CD4-positive, alpha-beta memory T cell (primary cell): ENCODE measurements at places on chromosomes 16 and 17.

DNA sequence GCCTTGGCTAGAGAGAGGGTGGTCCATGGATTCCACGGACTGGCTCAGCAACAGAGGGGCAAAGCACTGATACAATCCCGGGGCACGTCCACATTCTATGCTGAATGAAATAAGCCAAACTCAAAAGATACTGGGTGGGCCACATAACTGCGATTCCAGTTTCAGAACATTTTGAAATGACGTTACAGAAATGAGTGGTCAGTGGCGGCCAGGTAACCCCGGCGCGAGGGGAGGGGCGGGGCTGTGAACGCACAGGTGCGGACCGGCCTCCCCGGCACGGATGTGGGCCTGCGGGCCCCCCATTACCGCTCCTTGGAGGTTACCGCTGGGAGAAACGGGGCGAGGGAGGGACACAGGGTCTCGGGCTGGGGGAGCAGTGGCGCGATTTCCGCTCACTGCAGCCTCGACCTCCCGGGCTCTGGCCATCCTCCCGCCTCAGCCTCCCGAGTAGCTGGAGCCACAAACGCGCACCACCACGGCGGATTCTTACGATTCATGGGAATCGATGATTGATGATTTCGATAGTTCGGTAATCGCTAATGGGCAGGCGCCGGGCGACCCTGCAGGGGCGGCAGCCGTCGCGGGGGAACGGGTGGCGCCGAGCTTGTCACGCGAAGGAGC is 559 bp downstream of the MVD start:
- H3K27me3 ChIP-seq, result no peaks in the 10 kb centered on the region
- H3K27ac ChIP-seq, result peak overlapping the region; percentile 83
- DNase-seq, result no peak
- no peaks in the 10 kb centered on the region for H3K36me3 ChIP-seq

DNA sequence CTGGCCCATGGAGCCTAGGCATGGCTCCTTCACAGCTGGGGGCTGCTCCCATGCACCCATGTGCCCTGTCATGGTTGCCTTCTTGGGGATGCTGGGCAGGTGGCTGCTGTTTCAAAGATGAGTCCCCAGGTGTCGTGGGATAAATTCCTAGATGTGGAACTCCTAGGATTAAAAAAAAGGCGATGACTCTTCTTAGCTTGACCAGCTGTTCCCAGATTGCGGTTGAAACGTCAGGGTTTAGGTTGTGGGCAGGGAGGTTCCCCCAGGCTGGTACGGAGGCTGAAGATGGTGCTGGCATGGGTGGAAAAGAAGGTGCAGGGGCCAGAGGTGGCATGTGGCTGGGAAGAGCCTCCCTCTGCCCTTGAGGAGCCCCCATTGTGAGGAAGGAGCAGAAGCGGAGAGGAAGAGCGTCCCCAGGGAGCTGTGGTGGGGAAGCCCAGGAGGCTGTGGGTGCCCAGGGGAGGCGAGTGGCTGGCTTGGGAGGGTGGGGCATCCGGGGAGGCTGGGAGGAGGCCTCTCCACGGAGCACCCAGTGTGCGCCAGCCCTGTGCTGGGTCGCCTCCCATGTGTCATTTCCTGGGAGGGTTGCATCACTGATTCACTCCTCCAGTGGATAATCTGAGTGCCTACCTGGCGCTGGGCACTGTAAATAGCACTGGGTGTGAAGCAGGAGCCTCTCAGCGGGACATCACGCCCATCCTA is 7.5 kb upstream of the KCNJ12 start:
- no peaks in the 10 kb centered on the region for H3K27me3 ChIP-seq
- no peaks in the 10 kb centered on the region for H3K36me3 ChIP-seq
- no peaks in the 10 kb centered on the region for H3K4me1 ChIP-seq
- no peak overlapping the region for H3K4me3 ChIP-seq
- H3K27ac ChIP-seq, result no peak overlapping the region

DNA sequence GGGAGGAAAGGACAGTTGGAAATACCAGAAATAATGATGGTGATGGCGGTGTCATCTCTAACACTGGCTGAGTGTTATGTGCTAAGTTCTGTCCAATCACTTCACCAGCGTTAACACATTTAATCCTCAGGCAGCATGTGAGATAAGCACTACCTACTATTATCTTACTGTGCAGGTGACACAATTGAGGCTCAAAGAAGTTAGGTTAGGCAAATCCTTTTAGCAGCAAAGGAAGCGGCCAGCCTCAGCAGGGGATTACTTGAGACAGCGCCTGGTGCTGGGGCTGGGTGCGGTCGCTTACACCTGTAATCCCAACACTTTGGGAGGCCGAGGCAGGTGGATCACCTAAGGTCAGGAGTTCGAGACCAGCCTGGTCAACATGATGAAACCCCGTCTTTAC is 18.7 kb upstream of the DHX8 start:
- H3K4me3 ChIP-seq, result no peak overlapping the region
- DNase-seq, result no peak
- no peaks in the 10 kb centered on the region for H3K27me3 ChIP-seq
- no peaks in the 10 kb centered on the region for H3K4me1 ChIP-seq
- no peaks in the 10 kb centered on the region for H3K36me3 ChIP-seq
- no peak overlapping the region for H3K27ac ChIP-seq

- DNase-seq, result no peak
- no peak overlapping the region for H3K27ac ChIP-seq
- no peak overlapping the region for H3K4me3 ChIP-seq
- H3K36me3 ChIP-seq, result peaks cover 43% of the 10 kb centered on the region
- H3K4me1 ChIP-seq, result no peaks in the 10 kb centered on the region
Measured at GRCh38 chr16:3389663-3390338, 11.0 kb downstream of the ZSCAN32 start.

GRCh38 chr17:16446338-16446983 is 31.1 kb downstream of the TRPV2 start:
- no peak overlapping the region for H3K27ac ChIP-seq
- H3K4me1 ChIP-seq, result peaks cover 18% of the 10 kb centered on the region
- H3K27me3 ChIP-seq, result no peaks in the 10 kb centered on the region
- H3K36me3 ChIP-seq, result peaks cover 24% of the 10 kb centered on the region

- no peaks in the 10 kb centered on the region for H3K36me3 ChIP-seq
- H3K27me3 ChIP-seq, result peaks cover 5% of the 10 kb centered on the region
- H3K27ac ChIP-seq, result no peak overlapping the region
- no peak overlapping the region for H3K4me3 ChIP-seq
Measured at GRCh38 chr16:70689035-70689969, 3.4 kb upstream of the MTSS2 start.

GRCh38 chr16:13186813-13187212 is 285.4 kb downstream of the SHISA9 start:
- H3K27ac ChIP-seq, result no peak overlapping the region
- H3K4me1 ChIP-seq, result no peaks in the 10 kb centered on the region
- no peak overlapping the region for H3K4me3 ChIP-seq
- no peaks in the 10 kb centered on the region for H3K27me3 ChIP-seq
- H3K36me3 ChIP-seq, result no peaks in the 10 kb centered on the region
- DNase-seq, result no peak

DNA sequence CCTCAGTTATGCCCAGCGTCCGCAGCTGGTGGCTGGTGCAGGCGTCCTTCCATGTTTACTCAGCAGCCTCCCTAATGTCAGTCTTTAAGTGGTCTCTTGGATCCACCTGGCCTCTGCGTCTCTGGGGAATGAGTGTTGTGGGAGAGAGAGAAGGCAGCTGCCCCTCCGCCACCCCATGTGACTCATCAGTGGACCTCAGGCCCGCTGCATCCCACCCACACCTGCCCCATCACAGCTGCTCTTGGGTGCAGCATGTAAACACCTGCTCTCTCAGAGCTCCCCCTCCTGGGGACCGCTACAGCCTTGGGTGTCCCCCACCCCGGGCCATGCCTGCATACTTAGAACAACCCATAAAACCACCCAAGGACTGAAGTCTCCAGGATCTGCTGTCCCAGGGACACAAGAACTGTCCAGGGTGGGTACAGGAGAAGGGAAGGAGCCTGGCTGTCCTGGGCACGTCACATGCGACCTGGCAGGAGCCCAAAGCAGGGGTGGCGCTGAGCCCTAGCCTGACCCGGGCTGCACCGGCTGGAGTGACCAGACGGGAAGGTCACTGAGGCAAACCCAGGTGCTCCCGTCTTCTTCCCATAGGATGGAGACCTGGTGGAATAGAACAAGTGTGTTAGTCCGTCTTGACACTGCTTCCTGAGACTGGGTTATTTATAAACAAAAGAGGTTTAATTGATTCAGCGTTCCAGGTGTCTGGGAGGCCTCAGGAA is 4.2 kb downstream of the C16orf90 start:
- no peaks in the 10 kb centered on the region for H3K4me1 ChIP-seq
- no peak overlapping the region for H3K27ac ChIP-seq
- no peaks in the 10 kb centered on the region for H3K36me3 ChIP-seq
- no peaks in the 10 kb centered on the region for H3K27me3 ChIP-seq
- no peak overlapping the region for H3K4me3 ChIP-seq

- no peak overlapping the region for H3K4me3 ChIP-seq
- DNase-seq, result no peak
- no peaks in the 10 kb centered on the region for H3K36me3 ChIP-seq
- H3K4me1 ChIP-seq, result peaks cover under 1% of the 10 kb centered on the region
Measured at GRCh38 chr17:65235284-65235683, 98.1 kb downstream of the RGS9 start.

DNA sequence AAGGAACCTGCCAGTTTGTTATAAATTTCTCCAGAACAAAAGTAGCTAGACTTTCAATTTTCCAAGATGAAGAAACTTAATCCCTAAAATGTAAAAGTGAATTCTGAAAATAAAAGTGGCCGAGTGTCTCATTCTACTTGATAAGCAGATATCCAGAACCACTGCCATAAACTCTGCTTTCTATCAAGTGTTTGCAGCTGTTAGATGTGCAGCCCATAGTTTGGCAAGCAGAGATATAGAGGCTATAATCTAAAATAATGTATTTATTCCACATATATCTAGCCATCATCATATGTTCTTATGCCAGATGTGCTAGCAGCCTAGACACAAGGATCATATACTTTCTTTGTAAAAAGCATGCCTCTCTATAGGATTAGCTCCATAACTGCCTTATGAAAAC is 14.7 kb upstream of the FBXL20 start:
- no peak overlapping the region for H3K27ac ChIP-seq
- H3K36me3 ChIP-seq, result peaks cover 44% of the 10 kb centered on the region
- H3K27me3 ChIP-seq, result no peaks in the 10 kb centered on the region
- no peaks in the 10 kb centered on the region for H3K4me1 ChIP-seq
- no peak overlapping the region for H3K4me3 ChIP-seq
- DNase-seq, result no peak

- peak overlapping the region; percentile 71 for H3K27ac ChIP-seq
- no peak for DNase-seq
- H3K27me3 ChIP-seq, result no peaks in the 10 kb centered on the region
- H3K4me1 ChIP-seq, result peaks cover 57% of the 10 kb centered on the region
Measured at GRCh38 chr17:49762151-49762941, 1.6 kb downstream of the FAM117A start.
